Right ventricle myocardium inferior (tissue), 1 donor: ENCODE measurements at places on chromosomes 6 and 20. TPM values are rescaled to one million over a fixed set of nuclear protein-coding genes. Genes with fewer than 3 reads are reported as not detected.

GRCh38 chr20:61861054-61861841 is 204.4 kb downstream of the TAF4 start:
- peak; percentile 44 for DNase-seq

DNA sequence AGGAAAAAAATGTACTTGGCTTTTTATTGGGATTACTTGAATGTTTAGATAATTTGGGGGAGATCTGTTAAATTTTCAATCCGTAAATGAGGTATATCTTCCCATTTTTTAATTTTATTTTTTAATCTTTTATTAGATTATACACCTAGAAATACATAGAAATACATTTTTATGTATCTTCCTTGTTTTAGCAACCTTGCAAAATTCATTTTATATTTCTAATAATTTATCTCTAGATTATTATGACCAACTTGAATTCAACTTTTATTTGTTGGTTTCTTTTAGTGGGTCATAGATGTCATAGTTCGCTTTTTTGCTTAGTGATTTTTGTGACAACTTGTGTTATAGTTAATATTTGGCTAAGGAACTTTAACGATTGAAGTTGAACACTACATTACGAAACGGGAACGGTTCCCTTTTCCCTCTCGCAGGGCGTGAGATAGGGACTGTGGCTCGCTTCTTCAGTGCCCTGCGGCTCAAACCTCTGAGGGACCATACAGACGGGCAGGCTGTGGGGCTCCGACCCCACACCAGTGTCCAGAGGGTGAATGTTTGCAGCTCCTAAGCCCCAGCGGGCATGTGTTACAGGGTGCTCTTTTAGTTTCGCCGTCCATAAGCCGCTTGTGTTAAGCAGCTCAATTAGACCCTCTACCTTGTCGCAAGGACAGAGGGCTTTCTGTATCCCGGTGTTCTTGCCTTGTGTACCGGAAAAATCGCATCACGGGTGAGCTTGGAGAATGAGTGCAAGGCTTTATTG is 53.8 kb downstream of the PRND start:
- no peak for DNase-seq

DNA sequence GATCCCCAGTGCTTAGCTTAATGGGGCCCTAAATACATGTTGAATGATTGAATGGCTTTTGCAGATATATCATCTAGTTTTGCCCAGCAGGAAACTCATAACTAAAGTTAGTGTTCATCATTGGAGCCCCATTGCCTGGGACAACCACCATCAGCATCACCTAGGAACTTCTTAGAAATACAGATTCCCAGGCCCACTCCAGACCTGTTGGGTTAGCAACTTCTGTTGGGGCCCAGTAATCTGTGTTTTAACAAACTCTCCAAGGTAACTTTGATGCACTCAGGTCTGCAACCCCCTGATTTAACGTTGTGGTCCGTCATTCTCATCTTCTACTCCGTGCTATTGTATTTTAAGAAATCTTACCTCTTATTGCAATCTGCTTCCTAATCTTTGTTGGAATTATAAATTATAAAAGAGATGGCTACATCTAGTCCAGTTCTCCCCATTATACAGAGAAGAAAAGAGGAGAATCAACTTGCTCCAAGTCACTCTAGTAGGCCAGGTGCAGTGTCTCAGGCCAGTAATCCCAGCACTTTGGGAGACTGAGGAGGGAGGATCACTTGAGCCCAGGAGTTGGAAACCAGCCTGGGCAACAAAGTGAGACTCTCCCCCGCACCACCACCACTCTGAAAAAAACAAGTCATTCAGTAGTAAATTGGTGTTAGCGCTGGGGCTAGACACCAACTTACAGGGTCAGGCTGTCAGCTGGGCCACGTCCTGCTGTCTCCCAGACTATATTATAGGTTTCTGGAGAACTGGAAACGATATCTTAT is 13.7 kb downstream of the FOXP4 start:
- DNase-seq = no peak

GRCh38 chr20:31674895-31675827 is 37.4 kb downstream of the COX4I2 start:
- peak; percentile 84 for DNase-seq

DNA sequence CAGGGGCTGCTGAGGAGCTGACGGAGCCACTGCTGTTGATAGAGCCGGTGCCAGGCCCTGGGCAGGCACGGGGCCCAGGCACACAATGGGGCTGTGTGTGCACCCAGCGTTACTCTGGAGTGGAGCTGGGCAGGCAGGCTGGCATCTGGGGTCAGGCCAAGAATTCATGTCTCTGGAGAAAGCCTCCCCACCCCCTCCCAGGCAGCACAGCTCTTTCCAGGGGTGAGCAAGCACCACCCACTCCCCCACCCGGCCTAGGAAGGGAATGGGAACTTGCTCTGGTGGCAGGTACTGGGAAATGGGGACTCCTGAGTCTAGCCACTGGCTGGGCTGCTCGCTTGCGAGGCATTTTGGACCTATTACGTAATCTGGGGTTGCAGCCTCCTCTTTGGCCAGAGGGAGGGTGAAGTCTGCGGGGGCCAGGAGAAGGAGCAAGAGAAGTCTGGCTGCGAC is 22.7 kb downstream of the TFEB start:
- peak; percentile 88 for DNase-seq

ACTL10 gene
- 0.19 TPM for total RNA-seq

FAM83B gene
- total RNA-seq = 1.8 TPM

CD93 gene
- total RNA-seq = 43.5 TPM
